ENCODE measurements at places on chromosomes 13 and 19.

DNA sequence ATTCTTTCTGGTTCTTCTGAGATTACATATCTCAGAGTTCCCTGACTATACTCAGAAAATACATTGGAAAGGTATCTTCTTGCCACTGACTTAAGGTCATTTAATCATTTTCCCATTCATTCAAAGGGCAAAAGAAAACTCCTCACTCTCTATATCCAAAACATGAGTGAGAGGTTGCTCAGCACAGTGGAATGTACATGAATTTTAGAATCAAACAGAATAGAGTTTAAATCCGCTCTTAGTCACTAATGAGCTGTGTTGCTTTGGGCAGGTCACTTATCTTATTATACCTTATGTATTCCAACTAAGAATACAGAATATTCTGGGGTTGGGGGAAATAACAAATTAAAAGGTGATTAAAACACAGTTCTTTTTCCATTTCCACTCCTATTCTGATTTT is 452.6 kb upstream of the KLF12 start:
- no peak for DNase-seq

- DNase-seq, result no peak
These were observed 1.6 kb downstream of the JAK3 start for GRCh38 chr19:17846146-17846545.

- DNase-seq, result no peak
These were observed 651.2 kb upstream of the MIR17HG start for GRCh38 chr13:90696254-90696653.

DNA sequence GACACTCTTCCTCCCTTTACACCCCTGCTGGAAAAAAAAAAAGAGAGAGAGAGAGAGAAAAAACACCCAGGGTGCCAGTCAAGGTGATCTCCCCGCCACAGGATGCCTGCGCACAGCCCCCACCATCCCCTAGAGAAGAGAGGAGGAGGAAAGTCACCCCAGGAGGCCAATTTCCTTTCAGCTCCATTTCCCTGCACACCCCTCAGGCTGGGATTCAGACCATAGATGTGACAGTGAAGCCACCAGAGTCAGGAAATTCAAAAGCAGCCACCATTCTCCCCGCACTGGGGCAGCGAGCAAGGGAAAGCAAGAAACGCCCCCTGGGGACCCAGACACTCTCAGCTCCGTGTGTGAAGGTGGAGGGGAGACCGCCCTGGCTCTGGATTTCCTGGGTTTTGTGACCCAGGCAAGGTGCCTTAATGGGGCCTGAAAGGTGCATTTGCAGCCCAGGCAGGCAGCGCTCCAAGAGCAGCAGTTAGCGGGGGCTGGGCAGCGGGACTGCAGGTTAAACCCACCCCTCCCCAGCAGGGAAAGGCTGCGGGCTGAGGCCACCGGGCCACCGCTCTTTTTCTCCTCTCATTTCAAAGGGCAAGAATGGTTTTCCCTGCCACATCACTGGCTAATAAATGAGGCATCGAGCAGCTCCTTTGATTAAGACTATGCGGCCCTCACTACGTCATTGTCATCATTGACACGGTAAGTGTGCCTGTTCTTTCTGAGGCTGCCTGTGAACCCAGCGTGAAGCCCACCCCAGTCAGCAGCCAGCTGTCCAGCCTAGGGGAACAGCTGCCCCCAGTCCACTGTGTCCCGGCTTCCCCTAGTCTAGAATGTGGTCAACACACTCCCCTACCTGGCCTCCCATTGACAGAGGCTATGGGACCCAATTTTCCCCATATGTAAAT is 83.8 kb upstream of the TM9SF2 start:
- DNase-seq, result no peak

DNA sequence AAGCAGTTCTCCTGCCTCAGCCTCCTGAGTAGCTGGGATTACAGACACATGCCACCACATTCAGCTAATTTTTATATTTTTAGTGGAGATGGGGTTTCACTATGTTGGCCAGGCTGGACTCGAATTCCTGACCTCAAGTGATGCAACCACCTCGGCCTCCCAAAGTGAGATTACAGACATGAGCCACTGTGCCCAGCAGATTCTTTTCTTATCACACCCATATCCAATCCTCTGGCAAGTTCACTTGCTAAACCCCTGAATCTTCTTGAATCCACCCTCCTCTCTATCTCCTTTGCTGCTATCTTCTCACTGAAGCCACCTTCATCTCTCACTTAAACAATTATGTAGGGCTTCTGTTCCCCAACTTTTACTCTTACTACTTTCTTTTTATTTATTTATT is 17.5 kb downstream of the TMEM143 start:
- no peak for DNase-seq

GRCh38 chr13:35916146-35916545 is 215.0 kb downstream of the DCLK1 start:
- DNase-seq, result no peak

GRCh38 chr13:73419186-73419585 is 360.4 kb downstream of the KLF5 start:
- no peak for DNase-seq

DNA sequence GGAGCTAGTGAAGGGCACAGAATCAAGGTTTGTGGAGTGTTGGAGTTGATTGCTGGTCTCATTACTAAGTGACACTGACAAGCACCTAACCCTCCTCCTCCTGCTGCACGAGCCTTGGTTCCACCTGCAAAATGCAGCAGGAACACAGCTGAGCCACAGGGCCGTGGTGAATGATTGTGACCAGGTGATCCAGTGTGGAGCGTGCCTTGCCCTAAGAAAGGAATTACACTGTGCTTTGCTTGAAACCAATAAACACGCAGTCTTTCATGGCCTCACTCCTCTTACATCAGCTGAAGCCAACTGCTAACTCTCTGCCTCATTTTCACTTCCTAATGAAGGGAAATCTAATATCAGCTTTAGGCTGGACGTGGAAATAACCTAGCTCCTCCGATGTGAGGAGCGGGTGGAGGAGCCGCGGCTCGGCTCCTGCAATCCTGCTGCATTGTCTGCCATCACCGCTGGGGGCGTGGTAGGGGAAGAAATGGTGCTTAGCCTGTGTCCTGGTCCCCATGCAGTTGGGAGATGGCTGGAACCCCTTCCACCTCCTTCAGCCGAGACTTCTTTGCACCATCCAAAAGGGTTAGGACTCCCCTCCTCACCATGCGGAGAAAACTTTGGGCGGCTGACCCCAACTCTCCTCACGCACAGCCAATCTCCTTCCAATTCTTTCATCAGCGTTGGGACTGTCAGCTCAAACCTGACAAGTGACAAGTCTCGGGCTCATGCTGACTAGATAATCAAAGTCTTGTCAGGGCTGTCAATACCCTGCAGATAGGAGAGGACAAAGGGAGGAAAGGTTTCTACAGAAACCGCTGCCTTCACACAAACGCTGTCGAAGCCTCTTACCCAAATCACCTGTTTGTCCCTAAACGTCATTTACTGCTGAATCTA is 427.9 kb downstream of the ZNF536 start:
- no peak for DNase-seq

DNA sequence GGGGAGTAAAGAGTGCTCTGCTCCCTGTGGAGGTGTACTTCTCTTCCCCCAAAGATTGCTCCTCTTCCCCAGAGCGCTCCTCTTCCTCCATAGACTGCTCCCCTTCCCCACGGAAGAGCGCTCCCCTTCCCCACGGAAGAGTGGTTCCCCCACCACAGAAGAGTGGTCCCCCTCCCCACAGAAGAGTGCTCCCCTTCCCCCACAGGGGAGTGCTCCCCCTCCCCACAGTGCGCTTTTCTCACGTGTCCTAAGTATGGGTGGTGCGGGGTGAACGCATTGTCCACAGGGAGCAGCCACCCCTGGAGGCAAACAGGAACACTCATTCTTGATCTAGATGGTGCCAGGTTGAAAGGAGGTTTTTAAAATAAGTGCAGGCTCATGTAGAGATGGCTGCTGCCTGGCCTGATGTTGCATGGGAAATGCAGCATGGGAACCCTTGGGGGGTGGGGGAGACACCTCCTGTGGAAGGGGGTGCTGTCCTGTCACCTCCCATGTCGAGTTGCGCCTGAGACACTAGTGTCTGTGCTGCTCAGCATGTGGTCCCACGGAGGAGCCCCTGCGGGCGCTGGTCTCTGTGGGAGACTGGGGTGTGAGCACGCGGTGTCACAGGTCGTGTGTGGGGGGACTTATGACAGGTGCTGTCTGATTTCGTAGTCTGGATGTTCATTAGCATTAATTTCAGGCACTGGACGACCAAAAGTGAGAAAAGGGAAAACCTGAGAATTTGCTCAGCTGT is 52.2 kb downstream of the ATP11A start:
- DNase-seq, result no peak

GRCh38 chr19:38682872-38683392 is 35.5 kb downstream of the ACTN4 start:
- no peak for DNase-seq

GRCh38 chr19:29530540-29531457 is 5.0 kb downstream of the VSTM2B start:
- DNase-seq, result no peak

- no peak for DNase-seq
These were observed 48.1 kb downstream of the TNFRSF19 start for GRCh38 chr13:23618341-23618740.

GRCh38 chr13:30983431-30983830 is 51.0 kb downstream of the TEX26 start:
- DNase-seq, result no peak

DNA sequence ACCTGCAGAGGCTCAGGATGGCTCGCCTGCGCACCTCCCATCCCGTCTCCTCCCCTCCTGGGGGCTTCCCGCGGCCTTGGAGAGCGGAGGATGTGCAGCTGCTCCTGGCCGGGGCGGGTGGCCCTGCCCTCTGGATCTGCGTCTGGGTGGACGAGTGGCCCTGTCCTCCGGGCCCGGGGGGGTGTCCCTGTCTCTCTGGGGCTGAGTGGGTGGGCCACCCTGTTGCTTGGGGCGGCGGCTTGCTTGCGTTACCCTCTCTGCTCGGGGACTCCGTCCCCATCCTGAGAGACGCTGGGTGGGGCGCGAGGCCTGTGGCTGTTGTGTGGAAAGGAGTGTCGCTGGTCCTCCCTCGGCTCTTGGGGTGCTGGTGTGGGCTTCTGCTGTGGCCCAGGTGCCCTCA is 34.6 kb downstream of the DOT1L start:
- DNase-seq, result no peak

- DNase-seq, result no peak
These were observed 74.8 kb upstream of the KLHL1 start for GRCh38 chr13:70183041-70183440.

DNA sequence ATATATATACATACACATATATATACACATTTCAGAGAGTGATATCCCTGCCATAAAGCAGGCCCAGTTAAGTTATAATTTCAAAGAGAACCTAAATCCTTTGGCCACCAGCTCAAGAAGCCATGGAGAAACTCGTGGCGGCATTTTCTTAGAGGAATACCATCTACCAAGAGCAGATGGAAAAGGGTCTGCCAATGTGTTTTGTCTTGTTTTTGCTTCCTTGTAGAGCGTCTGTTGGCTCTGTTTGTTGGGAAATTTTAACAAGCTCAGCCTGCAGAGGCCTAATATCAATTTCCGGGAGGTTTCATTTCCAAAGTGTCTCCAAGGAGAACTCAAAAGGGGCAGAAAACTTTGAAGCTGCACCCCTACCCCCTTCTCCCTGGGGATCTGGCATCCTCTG is 140.5 kb downstream of the IER2 start:
- no peak for DNase-seq

GRCh38 chr13:93080587-93080986 is 146.0 kb upstream of the GPC6 start:
- DNase-seq, result no peak

DNA sequence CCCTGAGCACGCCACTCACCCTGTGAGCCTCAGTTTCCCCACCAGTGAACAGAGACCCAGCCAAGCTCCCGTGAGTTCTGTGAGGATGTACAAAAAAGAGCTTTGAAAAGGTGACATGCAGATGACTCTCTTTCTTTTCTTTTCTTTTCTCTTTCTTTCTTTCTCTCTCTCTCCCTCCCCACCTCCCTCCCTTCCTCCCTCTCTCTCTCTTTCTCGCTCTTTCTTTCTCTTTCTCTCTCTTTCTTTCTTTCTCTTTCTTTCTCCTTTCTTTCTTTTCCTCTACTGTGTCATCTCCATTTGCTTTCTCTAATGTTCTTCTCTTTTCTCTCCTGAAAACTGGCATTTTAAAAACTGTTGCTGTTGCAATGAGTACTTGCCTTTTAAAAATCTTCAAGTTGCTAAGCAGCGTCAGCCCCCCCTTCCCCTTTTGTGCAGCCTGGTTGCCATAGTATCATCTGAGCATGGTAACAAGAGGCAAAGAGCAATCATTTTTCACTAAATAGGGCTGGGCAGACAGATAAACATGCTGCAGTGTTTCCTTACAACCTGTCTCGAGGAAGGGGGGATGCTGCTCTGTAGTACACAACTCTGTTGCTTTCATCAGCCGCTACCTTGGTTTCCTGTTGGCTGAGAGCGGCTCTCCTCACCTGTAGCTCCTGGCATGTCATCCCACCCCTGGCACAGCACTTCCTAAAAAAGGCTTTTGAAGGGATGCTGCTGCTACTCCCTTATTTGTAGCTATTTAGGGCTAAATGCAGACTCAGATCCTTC is 108.7 kb upstream of the MBNL2 start:
- DNase-seq, result no peak

DNA sequence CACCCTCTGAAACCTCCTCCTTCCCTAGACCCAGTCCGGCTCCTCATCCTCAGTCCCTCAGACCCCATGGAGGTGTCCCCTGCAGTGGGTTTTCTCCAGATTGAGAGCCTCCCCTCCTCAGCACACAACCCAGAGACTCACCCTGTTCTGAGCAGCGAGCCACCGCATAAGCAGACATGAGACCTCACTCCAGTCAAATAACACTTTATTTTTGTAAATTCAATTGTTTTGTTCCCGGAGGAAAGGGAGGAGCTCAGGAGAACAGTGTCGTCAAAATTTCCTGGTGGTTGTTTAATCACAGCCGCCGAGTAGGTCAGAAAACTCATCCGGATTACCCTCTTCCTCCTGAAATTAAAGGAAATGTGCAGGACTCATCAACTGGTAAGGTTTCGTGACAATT is 57.5 kb downstream of the ERICH4 start:
- DNase-seq, result no peak

DNA sequence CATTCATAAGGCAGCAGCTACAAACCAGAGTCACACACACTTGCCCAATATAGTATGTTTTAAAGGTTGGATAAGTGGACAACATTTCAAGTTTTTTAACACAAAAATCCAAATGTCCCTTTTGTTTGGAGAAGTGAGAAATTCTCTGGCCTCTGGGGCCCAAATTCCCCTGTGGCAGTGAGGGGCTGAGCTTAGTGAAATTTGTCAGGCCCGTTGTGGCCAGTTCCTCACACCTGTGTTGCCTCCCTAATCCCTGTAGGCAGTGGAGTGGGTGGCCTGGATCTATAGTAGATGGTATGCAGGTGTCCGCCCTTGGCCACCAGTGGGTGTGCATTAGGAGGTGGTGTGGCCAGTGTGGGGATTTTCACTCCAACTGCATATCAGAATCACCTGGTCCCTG is 6.7 kb downstream of the WDR62 start:
- no peak for DNase-seq

- no peak for DNase-seq
These were observed 36.6 kb downstream of the ZSWIM4 start for GRCh38 chr19:13831537-13832467.

GRCh38 chr19:1279782-1280341 is 4.5 kb downstream of the FAM174C start:
- DNase-seq, result peak; percentile 89

All from left hindlimb (tissue), 1 donor.